Spinal cord (tissue), 10 donors: ENCODE measurements at places on chromosomes 5 and 9.

GRCh38 chr5:141590127-141590526, 28.7 kb downstream of the DIAPH1 start:
- DNase-seq = no peak

DNA sequence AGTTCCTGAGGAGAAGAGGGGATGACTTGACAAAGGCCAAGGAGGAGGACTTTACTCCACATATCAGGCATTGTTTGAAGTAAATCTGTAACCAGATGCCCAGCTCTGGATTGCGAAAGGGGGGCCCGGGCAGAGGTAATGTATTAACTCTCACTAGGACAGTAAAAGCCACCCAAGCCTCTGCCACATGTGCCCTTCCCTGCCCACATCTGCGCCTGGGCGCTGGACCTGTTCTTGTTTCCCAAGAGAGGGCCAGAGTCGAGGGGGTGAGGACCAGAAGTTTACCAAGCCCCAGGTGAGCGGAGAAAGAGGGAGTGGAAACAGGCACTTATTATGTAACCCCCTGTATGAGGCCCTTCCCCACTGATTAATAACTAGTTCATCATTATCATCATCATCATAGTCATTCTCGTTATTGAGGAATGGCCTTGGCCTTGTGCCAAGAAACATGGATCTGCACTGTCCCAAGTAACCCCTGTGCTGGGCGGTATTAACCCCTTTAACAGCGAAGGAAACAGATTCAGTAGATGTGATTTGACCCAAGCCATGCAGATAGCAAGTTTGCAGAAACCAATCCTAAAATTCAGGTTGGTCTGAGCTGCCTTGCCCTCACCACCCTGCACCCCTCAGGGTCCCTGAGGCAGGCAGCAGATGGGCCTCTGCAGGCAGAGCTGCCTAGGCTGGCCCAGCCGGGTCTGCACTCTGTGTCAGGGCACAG, at the start of gene SLC23A1:
SLC23A1 (minus strand) TSS at position 23 of the 718 bp plus-strand sequence. CDS start 44 bp downstream, outside the sequence.
- DNase-seq = no peak

- DNase-seq = no peak
Measured at GRCh38 chr5:126446498-126447224, 23.5 kb downstream of the GRAMD2B start.

- DNase-seq = peak; percentile 62
Measured at GRCh38 chr5:132437604-132438266, 52.8 kb downstream of the IRF1 start.

GRCh38 chr5:81397176-81397575, 3.2 kb upstream of the ACOT12 start:
- DNase-seq = no peak

- DNase-seq = no peak
Measured at GRCh38 chr5:66830636-66831035, 234.4 kb downstream of the MAST4 start.

GRCh38 chr5:42875785-42876374, 64.2 kb upstream of the SELENOP start:
- DNase-seq = no peak

DNA sequence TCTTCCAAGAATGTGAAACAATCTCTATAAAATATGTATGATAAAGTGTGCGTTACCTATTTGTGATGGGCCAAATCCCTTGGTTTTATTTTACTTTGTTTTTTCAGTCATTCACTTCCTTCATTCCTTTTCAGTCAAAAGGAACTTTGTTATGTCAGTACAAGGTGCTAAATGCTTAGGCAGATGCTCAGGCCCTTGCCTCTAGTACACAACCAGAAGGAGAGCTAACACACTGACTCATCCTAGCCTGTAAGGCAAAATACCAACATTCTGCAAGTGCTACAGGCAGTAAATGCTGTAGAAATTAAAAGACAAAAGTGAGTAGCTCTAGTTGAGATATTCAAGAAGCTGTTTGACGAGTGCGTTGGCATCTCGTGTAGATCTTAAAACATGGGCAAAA, 49.4 kb downstream of the TRPM6 start:
- no peak for DNase-seq

GRCh38 chr9:133959966-133960567, 32.1 kb downstream of the VAV2 start:
- DNase-seq = no peak

GRCh38 chr5:91329283-91329682, 53.8 kb downstream of the ARRDC3 start:
- DNase-seq = no peak

DNA sequence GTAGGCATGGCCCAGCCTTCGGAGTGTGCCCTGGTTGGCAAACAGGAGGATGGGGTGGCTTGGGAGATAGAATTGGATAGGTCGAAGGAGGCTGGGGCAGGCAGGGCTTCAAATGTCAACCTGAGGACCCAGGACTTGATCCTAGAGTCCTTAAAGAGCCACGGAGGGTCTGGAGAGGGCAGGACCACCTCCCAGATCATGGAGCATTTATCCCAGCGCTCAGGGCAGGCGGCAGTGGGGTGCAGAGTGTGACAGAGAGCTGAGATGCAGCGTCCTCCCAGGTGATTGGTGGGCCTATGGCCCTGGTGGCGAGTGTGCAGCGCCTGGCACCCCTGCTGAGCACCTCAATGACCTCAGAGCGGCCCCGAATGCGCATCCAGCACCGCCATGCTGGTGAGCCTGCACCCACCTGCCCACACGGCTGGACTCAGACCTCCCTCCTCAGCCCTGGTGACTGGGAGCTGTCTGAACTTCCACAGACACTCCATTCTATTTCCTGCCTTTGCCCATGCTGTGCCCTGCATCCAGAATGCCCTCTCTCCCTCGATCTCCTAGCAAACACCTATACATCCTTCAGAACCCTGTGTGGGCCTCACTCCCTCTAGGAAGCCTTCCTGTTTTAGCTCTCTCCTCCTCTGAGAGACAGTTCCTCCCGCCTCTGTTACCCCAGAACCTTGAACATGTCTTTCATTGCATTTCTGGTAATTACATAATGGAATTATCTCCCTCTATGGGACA, 6.3 kb downstream of the ADGRD2 start:
- DNase-seq = no peak

DNA sequence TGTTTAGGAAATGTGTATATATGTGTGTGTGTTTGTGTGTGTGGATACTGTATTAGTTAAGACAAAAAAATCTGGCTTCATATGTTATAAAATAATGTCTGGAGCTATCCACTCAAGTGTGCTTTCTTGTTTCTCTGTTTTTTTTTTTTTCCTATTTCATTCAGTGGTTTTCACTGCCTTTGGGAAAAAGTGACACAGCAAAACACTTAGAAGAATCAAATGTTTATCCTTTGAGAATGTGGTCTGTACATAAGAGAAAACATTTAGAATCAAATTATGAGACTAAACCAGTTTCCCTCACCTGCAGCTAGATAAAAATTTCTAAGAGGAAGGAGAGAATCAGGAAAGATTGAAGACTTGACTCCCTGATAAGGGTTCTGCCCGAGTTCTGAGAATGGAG, 8.1 kb downstream of the TMC1 start:
- no peak for DNase-seq

DNA sequence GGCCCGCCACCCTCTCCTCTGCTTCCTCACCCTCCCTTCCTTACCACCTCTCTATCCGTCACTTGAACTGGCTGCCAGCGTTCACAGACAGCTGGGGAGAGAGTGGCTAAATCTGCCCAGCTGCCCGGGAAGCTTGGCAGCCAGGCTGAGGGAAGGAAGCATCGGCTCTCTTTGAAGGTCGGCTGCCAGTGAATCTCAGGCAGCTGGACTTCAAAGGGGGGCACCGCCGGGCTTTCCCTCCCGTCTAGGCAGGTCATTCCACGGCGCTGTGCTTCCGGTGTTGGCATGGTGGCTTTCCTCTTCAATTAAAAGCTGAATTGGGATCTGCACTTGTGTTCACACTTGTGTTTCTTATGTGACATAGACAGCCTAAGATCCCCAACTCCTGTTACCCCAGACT, 174.0 kb downstream of the GDNF start:
- DNase-seq = no peak

GRCh38 chr5:78232163-78232562, 62.3 kb downstream of the AP3B1 start:
- no peak for DNase-seq
